ENCODE measurements at places on chromosomes 7 and 10.

DNA sequence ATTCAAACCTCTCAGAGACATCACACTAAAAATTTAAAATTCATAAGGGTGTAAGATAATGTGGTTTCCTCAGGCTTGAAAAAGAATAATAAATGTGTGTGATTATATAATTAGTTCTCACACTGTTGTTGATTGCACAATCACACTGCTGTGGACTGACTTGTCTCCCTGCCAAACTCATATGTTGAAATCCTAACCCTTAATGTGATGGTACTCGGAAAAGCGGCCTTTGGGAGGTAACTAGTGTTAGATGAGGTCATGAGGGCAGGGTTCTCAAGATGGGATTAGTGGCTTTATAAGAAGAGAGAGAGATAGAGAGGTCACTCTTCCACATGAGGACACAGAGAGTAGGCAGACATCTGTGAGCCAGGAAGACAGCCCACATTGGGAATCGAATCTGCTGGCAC is 128.5 kb upstream of the COL1A2 start:
- no peak for DNase-seq

GRCh38 chr7:97307521-97308108 is 190.1 kb downstream of the SDHAF3 start:
- DNase-seq, result no peak

GRCh38 chr7:108063520-108063933 is 60.6 kb upstream of the LAMB1 start:
- no peak for DNase-seq

DNA sequence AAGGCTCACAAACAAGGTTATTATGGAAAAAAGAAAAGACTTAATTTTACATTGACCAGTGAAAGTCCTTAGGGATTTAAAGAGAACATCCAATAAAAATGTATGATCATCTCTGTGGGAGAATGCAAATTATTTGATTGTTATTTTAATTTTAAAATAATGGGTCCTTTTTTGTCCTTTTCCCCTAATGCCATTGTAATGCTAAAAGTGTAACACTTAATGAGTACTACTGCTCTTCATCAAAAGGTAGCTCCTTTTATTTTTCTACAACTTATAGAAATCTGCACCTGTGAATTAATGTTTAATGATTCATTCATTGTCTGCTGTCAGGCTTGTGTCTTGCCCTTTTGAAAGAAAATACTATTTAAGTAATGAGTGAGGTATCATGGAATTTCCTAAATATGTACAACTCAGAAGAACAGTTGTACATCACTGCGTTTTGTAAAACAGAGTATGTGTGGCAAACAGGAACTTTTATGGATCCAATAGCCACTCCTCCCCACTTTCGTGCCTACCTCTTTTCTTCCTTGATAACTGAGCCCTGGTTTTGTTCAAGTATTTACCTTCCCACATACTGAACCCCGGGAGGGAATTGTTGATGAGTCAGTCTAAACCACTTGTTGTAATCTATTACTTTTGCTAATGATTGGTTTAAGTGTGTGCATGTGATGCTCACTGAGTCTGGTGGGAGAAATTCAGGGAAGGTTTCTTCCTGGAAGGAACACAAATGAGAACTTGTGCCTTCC is 19.9 kb upstream of the TRUB1 start:
- DNase-seq, result no peak

DNA sequence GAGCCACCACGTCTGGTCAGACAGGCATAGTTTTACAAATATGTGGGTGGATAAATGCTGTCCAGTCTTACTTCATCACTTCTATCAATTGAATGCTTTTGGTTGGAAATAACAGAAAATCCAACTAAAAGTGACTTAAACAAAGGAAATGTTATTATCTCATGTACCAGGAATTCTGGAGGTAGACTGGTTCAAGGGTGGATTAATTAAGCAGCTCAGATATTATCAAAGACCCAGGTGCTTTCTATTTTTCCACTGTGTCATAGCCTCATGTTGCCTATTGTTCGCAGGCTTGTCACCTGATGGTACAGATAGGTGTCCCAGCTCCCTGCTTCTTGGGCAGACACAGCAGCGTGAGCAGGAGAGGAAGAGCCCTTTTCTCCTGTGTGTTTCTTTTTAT is 156.1 kb upstream of the CTBP2 start:
- DNase-seq, result no peak

- peak; percentile 71 for DNase-seq
Observed at GRCh38 chr7:26376175-26376917, 84.7 kb downstream of the SNX10 start.

DNA sequence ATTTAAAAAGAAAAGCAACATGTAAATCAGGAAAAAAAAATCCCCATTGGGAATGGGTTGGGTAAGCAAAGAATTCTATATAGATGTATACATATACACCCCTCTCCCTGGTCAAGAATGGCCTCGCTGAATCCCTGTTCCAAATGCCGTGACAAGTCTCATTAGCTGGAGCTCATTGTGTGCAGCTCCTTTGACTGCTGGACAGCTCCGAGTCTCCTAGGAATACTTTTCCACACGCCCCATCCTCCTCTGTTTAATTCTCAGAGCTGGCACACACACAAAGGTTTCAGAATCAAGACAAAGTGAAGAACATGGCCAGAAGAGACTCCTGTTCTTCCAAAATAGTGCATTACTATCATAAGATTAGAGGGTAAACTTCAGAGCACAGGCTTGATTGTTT is 130.9 kb upstream of the MKLN1 start:
- DNase-seq, result no peak

DNA sequence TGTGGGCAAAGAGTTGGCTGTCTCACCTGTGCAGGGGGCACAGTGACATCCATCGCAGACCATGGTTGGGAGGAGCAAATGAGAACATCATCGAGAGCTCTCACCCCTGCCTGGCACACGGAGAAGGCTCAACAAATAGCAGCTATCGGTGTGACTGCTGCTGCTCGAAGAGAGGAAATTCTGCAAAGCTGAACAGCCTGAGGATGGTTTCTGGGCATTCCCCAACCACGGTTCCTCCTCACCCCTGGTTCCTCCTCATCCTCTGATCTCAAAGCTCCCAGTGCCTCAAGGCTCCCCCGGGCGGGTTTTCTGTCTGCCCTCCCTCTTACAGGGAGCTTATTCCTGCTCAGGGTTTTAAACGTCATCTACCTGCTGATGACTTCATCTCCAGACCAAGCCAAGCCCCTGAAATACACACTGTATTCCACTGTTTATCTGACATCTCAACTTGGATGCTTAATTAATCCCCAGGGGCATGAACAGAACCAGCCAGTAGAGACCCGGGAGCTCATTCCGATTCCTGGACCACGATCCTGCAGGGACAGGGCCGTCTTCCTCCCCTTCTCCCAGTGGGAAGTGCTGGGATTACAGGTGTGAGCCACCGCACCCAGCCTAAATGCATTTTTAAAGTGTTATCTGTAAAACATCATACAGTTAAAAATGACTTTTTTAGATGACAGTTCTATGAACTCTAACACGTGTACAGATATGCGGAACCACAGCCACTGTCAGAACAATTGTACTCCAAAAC is 19.5 kb upstream of the NOM1 start:
- no peak for DNase-seq

DNA sequence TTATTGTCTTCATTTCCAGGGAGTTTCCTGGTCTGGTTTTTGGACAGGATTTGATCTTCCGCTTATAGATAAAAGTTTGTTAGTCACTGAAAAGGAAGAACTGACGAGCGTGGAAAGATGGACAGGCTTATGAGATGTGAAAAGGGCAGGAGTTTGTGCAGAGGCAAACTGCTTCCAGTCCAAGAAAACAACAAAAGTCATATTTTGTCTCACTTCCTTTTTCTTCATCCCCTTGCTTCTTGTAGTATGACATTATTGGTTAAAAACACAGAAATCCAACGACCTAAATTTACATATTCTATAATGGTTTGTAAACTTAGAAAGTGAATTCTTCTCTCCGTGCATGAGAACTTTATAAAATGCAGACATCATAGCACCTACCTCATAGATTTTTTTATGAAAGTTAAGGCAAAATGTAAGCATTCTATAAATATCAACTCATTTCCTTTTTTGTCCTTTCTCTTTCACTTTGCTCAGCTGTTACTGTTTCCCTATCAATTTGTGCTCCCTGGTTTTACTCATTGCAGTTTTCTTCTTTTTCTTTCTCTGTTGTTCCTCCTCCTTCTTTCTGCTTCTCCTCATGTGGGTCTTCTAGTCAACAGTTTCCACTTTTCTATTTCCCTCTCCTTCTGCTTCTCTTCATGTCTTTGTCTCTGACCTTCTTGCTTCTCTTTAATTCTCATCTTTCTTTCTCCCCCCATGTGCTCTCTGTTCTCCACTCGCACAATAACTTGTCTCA is 370.2 kb downstream of the ARL4A start:
- DNase-seq, result no peak

- no peak for DNase-seq
Observed at GRCh38 chr7:3304131-3304530, 3.1 kb downstream of the SDK1 start.

- no peak for DNase-seq
Observed at GRCh38 chr10:80506189-80506575, 31.5 kb upstream of the SH2D4B start.

GRCh38 chr10:14543904-14544210 is 213.1 kb upstream of the FRMD4A start:
- DNase-seq, result no peak

DNA sequence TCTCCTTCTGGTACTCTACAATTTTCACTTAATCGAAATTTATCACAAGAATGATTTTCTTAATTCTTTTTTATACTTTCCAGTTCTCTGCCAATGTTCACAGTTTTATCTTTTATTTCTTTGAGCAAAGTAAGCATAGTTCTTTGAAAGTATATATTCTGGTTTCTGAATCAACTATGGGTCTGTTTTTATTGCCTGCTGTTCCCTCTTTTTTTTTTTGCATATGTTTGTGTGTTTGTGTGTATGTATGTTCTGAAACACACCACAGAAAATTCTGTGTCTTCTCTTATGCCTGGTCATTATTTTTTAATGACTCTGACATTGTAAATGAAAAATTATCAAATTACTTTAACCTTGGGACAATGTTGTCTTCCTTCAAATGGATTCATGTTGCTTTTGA is 15.9 kb upstream of the TMEM273 start:
- no peak for DNase-seq

- no peak for DNase-seq
Observed at GRCh38 chr10:125148528-125148927, 11.8 kb downstream of the CTBP2 start.

DNA sequence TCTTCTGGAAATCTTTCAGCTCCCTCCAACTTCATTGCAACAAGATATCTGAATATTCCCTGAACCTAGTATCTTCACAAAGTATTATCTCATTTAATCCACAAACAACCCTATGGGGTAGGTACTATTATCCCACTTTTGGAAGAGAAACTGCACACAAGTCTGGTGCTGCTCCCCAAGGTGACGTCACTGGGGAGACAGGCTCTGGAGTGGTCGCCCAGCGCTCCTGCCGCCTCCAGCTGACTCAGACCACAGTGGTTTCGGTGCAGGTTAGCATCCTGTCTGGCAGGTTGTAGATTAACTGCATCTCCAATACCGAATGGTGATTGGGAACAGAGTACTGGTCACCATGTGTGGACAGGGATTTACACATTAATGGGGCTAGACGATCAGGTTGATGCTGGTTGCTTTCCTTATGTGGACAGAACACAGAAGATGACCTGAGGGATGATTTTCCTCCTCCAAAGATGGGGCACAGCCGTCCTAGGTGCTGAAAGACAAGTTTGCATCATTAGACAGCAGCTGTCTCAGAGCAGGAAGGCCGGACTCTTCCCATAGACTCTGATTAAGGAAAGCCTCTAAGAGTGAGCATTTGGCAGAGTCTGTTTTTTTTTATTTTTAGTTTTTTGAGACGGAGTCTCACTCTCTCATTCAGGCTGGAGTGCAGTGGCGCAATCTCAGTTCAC is 128.6 kb downstream of the TRRAP start:
- no peak for DNase-seq

DNA sequence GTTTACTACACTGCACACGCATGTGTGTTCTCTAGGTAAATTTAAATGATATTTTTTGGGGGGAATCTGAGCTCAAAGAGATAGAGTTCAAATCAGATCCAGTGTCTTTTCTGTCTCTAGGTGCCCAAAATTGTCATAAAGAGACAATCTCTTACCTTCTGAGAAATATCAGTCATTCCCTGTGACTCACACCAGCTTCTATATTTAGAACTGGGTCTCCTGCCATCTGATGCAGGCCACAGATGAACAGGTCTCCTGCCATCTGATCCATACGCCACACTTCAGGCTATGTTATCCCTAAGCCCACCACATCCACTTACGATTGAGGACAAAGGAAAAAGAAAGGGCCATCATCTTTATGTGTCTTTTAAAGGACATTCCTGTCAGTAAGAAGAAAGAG is 136.3 kb upstream of the LAMB4 start:
- DNase-seq, result no peak

DNA sequence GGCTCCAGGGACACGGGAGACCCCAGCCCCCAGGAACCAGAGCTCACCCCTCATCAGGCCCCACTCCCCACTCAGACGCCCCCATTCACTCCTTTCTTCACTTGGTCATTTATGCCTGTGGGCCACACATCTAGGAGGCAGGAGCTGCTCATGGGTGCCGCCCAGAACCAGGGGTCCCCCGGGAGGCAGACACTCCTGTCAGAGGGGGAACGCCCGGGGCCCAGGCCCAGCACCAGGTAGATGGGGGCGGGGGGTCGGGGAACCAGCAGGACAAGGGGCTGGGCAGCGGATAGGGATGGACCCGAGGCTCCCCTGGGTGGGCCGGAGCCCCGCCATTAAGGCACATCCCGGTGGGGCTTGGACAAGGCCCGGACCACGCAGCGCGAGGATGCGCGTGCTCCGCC is 11.8 kb downstream of the CALY start:
- no peak for DNase-seq

DNA sequence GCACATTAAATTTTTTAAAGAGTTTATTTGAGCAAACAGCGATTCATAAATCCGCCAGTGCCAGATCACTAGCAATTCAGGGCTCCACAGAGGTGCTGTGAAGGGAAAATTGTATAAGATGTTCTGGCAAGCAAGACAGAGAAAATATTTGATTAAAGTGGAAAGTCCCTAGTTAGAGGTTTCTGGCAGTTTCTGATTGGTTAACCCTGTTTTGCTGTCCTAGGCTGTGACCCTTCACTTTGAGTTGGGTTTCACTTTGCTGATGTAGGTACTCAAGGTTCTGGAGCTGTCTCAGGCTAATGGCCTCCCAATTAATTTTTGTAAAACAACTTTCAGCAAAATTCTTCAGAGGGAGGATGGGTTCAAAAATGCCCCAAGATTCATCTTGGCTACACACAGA is 79.4 kb upstream of the NXPH1 start:
- DNase-seq, result no peak

Data from SK-N-DZ (cell line).